ENCODE measurements at places on chromosomes 3 and 15.
A peak's percentile ranks its signal among the peaks of the same experiment; 100 is the strongest.

DNA sequence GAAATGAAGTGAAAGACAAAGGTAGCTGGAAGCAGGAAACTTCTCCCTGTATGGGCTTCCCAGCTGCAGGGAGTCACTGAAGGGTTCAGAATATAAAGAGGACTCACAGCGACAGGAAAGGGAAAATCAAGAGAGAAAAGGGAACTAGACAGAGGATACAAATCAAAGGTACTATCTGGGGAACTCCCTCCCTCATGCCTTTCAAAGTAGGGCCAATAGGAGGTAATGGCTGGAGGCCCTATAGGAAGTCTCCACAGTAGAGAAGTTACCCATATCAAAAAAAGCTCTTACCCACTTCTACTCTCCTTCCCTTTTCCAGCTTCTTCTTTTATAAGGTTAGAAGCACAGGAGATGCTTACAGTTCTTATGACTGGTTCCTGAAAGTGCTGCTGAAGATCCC, 43.5 kb downstream of the FMN1 start:
- DNase-seq, result no peak

DNA sequence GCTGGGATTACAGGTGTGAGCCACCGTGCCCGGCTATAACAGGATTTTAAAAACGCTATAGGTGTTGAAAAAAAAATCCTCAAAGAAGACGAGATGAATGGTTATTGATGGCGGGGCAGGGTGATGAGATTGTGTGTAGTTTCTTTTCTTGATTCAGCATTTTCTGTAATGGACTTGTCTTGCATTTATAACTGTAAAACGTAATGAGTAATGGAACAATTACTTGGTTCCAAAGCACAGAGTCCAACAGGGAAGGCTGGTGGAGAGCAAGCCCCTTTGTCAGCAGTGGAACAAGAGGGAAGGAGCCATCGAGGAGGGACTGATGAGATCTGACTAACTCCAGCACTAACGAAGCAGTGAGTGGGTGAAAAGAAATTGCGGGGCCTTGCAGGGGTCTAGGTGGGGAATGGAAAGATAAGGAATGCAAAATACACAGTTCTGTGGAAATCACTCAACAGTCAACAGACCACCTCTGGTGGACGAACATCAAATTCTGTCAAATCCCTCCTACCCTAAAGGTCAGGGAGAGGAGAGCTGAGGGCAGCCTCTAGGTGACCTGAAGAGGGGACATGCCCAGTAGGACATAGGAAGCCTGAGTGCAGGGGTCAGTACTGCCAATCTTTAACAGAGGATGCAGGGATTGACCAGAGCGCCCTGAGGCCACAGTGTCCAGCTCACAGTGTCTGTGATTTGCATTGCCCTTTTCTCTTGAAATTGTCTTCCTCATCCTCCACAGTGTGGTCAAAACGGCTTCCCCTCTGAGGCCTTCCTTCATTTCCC, 23.1 kb upstream of the CDCP1 start:
- DNase-seq, result no peak

DNA sequence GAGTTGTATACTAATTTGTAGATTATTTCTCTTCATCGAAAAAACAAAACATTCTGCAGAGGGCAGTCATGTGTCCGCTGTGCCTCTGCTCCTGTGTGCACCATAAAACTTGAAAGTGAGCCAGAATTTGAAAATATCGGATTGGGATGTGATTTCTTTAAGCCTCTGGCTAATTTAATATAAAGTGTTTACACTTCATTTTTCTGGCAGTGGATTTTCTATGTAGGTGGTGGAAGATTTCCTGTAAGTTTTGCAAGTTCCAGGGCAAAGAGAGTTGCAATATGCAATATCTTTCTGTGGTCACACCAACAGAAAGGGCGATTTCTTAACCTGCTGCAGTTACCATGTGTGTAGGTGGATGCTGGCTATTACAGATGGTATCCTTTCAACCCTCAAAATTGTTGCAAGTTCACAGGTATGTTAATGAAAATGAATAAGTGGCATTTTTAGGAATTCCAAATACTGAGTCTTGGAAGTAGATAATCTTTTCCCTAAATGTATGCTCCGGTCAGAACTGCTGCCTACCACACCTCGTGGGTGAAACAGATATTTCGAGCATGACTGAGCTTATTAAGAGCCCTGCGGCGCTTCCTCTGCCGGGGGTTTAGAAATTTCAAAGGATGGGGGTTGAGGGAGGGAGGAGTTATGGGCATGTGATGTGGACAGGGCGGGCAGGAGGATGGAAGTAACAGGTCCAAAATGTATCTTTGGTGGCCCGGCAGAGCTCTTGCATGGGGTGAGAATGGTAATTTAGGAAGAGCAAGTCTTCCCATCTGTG, 134.0 kb downstream of the PGPEP1L start:
- DNase-seq, result peak; percentile 96

- peak; percentile 88 for DNase-seq
Measured at GRCh38 chr3:131543714-131544113, 40.9 kb upstream of the MRPL3 start.

Data from GM23248 (cell line).